ENCODE measurements at places on chromosomes 4 and X.

GRCh38 chr4:184344899-184345572 lies 127.4 kb upstream of the ENPP6 start:
- no peak for DNase-seq

DNA sequence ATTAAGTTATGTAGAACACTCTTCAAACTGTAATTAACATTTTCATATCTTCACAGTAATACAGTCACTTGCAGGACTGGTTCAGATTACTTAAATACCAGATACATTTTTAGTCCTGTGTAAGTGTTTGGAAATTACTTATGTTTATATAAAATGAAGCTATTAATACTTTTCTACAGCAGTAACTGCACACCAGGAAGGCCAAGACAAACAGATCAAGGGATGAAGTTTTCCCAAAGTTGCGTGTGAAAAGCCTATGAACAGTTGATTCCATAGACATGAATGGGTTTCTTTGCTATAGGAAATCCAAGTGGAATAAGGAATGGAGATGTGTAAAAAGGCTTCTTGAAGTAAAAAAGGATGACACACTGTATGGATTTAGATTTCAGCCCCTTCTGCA lies 28.9 kb upstream of the DRP2 start:
- DNase-seq = no peak

- no peak for DNase-seq
Observed at GRCh38 chrX:10714531-10714930, 94.1 kb upstream of the MID1 start.

GRCh38 chrX:73215246-73215645 lies 595 bp upstream of the NAP1L2 start:
- no peak for DNase-seq

GRCh38 chr4:100026066-100026465 lies 76.0 kb upstream of the H2AZ1 start:
- no peak for DNase-seq

GRCh38 chr4:167943872-167944505 lies 148.3 kb upstream of the ANXA10 start:
- no peak for DNase-seq

DNA sequence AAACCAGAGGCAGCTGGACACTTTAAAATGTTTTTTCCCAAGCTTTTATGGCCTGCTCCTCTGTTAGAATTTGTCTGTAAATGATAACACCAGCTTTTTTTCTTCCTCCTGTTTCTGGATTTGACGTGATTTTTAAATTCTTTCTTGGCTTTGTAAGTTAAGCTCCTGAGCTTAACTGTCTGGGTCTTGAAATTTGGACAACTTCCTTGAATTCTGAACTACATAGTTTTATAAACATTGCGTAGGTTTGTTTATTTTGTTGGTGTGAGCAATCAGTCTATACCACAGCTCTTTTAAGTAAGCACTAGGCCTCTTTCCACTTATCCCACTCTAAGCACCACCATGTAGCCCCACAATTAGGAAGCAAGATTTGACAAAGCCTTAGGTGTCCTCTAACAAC lies 144.4 kb upstream of the GUCY1A1 start:
- DNase-seq = no peak

DNA sequence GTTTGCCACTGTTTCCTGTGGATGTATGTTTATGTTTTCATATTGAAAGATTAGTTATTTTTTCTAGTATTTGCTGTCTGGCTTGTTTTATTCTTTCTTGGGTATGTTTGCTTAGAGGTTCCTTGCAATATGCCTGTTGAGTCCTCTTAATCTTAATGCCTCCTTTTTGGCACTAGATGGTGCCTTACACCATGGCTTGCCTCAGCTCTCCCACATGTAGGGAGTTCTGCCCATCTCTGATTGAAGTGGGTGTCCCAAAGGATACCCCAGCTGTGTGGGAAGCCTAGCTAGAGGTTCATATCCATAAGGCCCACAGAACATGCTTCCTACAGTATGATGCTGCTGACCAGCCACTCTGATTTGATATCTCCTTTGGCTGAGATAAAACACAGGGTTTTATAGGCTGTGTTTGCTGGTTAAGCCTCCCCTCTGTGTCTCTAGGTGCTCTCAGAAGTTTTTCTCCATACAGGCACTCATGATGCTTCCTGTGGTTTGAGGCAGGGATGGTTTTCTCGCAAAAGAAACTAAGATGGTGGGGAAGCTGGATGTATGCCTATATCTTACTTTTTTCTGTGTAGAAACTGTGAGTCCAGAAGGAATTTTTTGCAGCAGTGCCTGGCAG lies 162.4 kb downstream of the ASB9 start:
- no peak for DNase-seq

GRCh38 chr4:110795971-110796370 lies 173.1 kb upstream of the PITX2 start:
- DNase-seq = no peak
